ENCODE measurements at places on chromosomes 2 and 18.

DNA sequence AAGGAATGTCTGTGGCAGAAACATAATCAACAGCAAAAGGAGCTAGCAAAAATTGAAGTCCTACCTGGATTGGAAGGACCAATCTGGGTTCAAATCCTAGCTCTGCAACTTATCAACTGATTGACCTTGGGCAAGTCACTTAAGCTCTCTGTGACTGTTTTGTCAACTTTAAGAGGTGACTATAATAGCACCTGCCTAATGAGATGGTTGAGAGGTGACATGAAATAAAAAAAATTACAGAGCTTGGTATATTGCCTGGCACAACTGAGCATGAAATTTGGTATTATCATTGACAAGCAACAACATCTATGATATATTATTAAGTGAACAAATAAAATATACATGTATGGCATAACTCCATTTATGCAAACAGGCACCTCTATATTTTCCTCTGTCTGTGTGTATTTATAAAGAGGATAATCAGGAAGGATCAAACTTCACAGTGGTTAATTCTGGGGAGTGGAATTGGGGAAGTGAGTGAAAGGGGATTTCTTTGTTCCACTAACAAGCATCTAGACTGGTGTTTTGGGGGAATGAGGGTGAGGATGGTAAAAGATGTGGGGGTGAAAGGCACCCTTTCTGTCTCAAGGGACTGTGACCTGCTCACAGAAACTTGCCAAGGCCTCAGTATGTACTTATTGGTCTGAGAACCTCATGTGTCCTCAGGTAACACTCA is 132.8 kb upstream of the SERTAD2 start:
- DNase-seq = no peak

DNA sequence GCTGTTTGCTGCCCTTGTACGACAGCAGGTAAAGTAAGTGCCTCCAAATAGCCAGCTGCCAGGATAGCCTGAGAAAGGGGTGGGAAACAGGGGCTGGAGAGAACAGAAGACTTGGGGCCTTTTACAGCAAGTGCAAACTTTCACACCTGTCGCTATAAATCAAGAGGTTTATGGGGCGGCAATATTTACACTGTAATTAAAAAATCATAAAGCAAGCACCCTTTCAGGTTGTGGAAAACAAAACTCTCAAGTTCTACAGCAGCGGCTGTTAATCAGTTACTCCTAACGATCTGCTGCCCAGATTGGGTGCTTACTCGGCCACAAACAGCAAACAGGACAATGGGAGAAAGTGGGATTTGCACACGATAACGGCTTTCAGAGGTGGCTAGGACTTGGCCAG is 359.5 kb upstream of the ETAA1 start:
- no peak for DNase-seq

DNA sequence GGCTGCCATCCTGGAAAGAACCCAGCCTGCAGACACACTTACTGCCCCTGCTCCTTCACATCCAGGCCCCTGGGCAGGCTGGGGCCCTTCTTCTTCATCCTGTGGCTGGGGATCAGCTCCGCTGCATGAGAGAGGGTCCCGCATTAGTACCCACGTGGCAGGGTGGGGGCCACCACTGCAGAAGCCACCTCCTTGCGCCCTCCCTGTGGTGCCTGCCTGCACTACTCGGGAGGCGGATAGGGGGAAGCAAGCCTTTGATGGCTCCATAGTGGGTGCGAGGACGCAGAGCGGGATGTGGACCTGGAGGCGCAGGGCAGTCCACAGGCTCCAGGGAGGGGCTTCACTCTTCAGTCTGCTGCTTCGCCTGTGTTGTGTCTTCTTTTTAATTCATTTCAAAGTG is 46.7 kb downstream of the GPC1 start:
- no peak for DNase-seq

- DNase-seq = peak; percentile 7
Observed at GRCh38 chr2:159035790-159036411, 67.5 kb downstream of the TANC1 start.

GRCh38 chr18:8562919-8563318 is 46.3 kb upstream of the RAB12 start:
- DNase-seq = peak; percentile 9

- DNase-seq = no peak
Observed at GRCh38 chr2:126774761-126775160, 118.8 kb downstream of the GYPC start.

DNA sequence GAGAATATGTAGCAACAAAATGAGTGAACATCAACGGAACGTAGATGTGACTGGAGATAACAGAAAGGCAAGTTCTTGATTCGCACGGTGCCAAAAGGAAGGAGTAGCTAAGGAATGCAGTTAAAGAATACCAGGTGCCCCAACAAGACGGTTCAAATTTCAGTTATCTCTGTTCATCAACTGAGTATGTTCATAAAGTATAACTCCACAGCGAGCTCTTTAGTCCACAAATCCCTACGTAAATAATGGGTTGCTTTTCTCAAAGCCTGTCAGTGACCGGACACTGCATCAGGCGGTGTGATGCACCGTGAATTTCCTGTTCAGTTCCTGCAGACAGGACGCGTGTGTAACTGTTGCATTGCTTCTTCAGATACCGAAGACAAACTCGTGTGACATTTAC is 91.8 kb downstream of the NOL10 start:
- DNase-seq = no peak

GRCh38 chr2:203565076-203565475 is 30.0 kb upstream of the RAPH1 start:
- DNase-seq = no peak

DNA sequence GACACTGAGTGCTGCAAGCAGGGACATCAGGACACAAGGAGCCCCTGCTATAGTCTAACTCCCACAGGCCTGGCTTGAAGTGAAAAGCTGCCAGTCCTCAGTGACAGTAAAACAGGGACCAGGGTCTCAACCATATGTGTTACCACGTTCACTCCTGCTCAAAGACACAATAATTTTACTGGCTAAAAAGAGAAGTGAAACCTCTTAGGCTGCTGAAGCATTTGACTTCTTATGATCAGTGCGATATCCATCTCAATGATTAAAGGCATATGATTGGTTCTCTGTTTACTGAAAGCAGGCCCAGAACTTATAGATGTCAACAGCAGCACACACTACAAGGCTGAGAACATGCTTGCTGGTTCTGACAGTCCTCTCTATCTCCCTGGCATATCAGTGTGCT is 129.8 kb upstream of the LMAN1 start:
- no peak for DNase-seq

GRCh38 chr2:235868645-235869044 is 299.5 kb downstream of the GBX2 start:
- DNase-seq = no peak

DNA sequence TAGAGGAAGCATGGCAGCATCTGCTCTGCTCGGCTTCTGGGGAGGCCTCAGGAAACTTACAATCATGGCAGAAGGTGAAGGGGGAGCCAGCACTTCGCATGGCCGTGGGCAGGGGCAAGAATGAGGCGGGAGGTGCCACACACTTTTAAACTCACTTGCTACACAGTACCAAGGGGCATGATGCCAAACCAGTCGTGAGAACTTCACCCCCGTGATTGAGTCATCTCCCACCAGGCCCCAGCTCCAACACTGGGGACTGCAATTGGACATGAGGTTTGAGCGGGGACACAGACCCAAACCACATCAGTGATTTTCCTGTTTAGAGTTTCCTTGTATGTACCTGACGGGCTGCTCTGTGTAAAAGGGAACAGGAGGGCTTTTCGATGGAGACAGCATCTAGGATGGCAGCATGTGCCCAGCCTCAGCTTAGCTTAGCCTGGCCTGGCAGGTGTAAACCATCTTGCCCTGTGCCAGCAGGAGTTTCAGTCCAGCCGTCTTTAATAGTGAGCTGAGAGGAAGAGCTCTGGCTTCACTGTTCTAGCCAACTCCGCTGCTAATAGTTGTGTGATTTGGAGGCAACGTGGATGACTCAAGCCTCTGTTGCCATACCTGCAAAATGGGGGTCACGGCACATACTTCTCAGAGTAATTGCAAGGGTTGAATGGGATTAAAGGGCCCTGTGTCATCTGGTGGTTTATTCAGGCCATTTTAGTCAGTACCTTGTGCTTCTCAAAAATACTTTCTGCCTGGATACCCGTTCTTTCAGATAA is 101.8 kb downstream of the ASAP2 start:
- no peak for DNase-seq

- no peak for DNase-seq
Observed at GRCh38 chr18:58792086-58792485, 72.6 kb upstream of the ZNF532 start.

- DNase-seq = no peak
Observed at GRCh38 chr2:123906361-123906760, 118.7 kb upstream of the CNTNAP5 start.

GRCh38 chr2:12262681-12263436 is 453.9 kb upstream of the TRIB2 start:
- no peak for DNase-seq

GRCh38 chr2:100290718-100291151 is 31.6 kb downstream of the LONRF2 start:
- DNase-seq = no peak

GRCh38 chr2:3075991-3076340 is 301.7 kb downstream of the EIPR1 start:
- DNase-seq = no peak

- no peak for DNase-seq
Observed at GRCh38 chr2:132978840-132979239, 308.8 kb upstream of the LYPD1 start.
